ENCODE measurements at places on chromosomes 7 and 10.

GRCh38 chr7:28298870-28299518, 113.3 kb upstream of the CREB5 start:
- DNase-seq: no peak

GRCh38 chr7:80216996-80217842, 82.6 kb downstream of the GNAI1 start:
- no peak for DNase-seq

DNA sequence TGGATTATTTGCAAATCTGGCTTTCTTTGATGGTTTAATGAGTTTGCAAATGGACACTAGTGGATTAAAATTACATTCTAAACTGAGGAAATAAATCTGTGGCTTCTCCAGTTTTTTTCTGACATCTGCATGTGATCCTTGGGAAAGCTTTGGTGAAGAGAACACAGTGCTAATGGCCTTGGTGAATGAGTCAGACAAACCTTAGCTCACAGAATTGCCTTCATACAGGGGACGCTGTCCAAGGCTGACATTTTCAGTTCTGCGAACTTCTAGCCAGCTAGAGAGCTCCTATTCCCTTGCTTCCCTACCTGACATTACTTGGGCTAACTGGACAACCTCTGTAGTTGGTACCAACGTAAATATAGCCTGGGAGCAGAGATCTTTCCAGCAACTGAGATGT, 21.2 kb downstream of the BMPER start:
- no peak for DNase-seq

DNA sequence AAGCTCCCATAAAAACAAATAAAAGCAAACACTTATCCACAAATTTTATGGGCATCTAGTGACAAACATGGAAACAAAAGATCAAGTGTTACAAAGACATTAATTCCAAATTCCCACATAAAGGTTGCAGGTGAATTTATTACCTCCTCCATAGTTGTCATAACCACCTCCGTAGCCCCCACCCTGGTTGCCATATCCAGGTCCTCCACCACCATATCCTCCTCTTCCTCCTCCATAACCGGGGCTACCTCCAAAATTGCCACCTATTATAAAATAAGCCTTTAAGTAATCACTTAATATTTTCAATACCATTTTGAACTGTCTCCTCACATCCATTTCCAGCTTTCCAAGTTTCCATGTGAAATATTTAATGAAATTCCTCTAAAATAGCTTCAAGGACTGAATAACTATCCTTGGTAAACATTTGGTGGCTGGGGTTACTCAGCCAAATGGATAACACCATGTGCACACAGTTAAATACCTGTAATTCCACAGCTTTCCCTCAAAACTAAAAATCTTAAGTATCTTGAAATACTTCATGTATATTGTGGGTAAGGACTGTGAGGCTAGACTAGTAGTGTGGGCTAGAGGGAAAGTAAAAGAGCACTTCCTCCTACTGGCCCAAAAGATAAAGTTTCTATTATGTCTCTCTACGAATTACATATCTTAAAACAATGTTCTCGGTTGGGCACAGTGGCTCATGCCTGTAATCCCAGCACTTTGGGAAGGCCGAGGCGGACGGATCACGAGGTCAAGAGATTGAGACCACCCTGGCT, 6.9 kb downstream of the HNRNPA2B1 start:
- DNase-seq: no peak

GRCh38 chr7:7783001-7783400, 64.6 kb upstream of the RPA3 start:
- DNase-seq: no peak

GRCh38 chr10:131574707-131575430, 263.3 kb upstream of the TCERG1L start:
- DNase-seq: no peak

- DNase-seq: no peak
Measured at GRCh38 chr7:136528329-136528728, 340.1 kb upstream of the CHRM2 start.

- no peak for DNase-seq
Measured at GRCh38 chr10:79180414-79181221, 111.9 kb downstream of the ZMIZ1 start.

DNA sequence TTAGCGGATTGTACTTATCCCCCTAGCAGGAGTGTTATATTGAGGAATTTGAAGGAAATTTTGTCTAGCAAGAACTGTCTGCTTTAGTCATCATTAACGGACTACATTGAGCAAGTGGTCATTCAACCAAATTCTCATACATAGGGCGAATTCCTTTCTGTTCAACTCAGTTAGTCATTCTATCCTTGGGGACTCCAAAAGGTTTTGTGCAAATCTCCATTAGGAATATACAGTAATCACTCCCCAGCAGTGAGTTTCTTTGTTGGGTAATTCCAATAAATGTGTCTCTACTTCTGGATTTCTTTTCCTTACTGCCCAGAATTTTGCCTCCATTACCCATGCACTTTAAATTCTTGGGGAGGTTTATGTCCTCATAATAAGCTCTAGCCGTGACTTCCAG, 51.1 kb downstream of the EPDR1 start:
- no peak for DNase-seq

DNA sequence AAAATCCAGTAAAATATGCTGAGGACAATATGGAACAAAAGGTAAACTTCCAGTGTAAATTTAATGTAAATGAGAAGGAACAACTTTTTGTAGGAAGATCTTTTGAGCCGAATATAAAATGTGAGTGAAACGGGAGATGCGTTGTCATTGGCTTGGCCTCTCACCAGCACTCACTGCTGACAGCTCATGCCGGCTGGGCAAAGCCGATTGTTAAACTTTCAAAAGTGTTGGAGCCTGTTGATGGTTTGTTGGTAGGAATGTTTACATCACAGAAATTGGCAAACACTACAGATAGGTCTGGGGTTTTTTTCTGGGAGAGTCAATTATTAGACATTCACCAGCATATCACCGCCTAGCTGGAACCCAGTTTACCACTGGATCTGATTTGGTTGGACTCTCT, 6.1 kb downstream of the PSTK start:
- DNase-seq: no peak

DNA sequence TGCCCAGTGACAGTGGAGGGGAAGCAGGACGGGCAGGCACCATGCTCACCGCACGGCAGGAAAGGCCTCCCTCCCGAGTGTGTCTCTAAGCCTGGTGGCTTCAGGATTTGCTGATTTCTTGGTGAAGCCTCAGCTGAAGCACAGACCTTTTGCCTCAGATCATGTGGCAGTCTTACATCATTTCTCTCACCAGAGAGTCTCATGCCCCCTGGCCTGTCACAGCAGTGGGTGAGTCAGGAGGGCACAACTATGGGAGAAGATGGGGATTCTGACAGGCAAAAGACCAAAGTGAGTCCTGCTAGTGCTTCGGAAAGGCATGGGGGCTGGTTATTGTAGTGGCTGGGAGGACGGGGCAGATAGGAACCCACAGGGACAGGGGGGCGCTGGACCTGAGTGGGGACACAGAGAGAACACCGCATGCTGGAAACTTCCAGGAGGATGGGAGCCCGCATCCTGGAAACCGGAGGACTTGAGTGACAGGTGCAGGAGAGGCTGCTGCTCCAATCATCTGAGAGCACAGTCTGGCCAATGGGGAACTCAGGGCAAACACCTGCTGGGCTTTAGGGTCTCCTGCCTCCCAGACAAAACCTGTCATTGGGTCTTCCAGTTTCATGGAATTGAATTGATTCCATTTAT, 166.8 kb downstream of the ADARB2 start:
- peak; percentile 38 for DNase-seq

- no peak for DNase-seq
Measured at GRCh38 chr10:58781873-58782488, 269.3 kb downstream of the BICC1 start.

DNA sequence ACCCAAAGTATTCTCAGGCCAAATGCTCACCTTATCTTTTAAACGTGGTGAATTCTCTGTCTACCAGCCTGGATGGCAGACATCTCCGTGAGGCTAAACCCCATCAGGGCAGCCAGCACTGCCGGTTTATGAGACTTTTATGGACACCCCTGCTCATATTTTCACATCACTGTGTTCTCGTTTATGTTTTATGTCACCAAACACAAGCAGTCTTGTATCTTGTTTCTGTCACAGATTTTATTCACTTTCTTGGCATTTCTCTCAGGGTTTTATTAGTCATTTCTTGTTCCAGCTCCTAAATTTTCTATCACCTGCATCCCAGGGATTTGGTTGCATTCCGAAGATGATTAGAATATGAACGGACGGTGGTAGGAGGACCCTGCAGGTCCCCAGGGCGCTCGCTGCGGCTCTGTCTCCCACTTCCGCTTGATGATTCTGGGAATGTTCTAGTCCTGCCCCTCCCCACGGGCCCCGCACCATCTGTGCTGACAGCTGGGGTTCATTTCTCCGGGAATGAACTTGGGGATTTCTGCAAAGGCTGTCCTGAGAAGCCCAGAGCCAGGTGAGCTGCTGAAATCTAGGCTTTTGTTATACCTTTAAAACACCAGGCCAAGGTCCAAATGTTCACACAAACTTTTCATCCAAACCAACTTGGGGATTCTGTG, 217.6 kb downstream of the GFRA1 start:
- DNase-seq: no peak

GRCh38 chr10:29270883-29271282, 18.0 kb upstream of the LYZL1 start:
- no peak for DNase-seq

DNA sequence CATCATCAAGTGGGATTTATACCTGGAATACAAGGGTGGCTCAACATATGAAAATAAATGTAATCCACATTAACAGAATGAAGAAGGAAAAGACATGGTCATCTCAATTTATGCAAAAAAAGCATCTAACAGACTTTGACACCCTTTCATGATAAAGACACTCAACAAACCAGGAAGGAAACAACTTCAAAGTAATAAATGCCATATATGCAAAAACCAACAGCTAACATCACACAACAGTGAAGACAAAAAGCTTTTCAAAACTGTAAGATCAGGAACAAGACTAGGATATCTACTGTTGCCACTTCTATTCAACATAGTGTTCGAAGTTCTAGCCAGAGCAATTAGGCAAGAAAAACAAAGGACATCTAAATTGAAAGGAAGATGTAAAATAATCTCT, 22.9 kb downstream of the TNPO3 start:
- DNase-seq: no peak

- no peak for DNase-seq
Measured at GRCh38 chr7:55770778-55771177, 91.8 kb downstream of the SEPTIN14 start.

GRCh38 chr7:4237296-4238235, 444.5 kb upstream of the FOXK1 start:
- DNase-seq: peak; percentile 50

- no peak for DNase-seq
Measured at GRCh38 chr7:64832136-64832535, 37.9 kb downstream of the ZNF138 start.

GRCh38 chr7:67764289-67764688, 767.7 kb downstream of the TYW1 start:
- no peak for DNase-seq

- DNase-seq: no peak
Measured at GRCh38 chr7:16063716-16064675, 357.3 kb downstream of the CRPPA start.

DNA sequence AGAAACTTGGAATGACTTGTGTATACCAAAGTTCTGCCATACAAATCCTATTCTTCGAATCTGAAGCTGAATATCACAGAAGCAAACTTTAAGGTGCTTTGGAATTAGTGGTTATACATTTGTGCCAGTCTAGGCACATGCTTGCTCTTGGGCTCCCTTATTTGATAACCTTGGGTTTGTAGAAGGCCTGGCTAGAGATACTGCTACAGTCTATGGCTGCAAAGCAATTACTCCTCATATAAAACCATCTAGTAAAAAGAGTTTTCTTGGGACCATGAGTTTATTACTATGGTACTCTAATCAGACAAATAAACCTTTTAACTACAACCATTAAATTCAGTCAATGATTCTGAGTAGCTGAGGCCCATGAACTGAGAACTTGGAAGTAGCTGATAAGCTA, 92.5 kb upstream of the SLC13A1 start:
- no peak for DNase-seq

GRCh38 chr7:36784991-36785940, 61.0 kb upstream of the AOAH start:
- DNase-seq: peak; percentile 76

DNA sequence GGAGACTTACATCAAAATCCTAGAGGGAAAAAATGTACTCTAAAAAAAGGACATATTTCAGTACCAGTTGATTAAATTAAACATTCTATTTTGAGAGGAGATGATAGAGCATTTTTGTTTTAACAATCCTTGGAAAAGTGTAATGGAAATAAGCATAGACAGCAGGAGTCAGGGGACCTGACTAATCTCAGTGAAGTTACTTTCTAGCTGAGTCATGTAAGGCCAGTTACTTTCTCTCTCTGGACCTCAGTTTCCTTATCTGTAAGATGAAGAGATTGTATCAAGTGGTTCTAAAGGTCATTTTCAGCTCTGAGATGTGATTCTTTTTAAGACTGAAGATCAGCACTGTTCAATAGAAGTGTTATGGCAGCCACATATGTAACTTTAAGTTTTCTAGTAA, 44.1 kb downstream of the VTI1A start:
- DNase-seq: no peak
